HT-29 (cell line): ENCODE measurements at places on chromosomes 7 and 10. TPM values are rescaled to one million over a fixed set of nuclear protein-coding genes. Genes with fewer than 3 reads are reported as not detected.
A peak's percentile ranks its signal among the peaks of the same experiment; 100 is the strongest.

Gene FGL2
- total RNA-seq, result not detected in 2 replicates

Gene CDK14
- total RNA-seq, result 0.18 and 0.61 TPM in 2 replicates

Gene ANKRD22
- 6.2 and 7.2 TPM in 2 replicates for total RNA-seq

Gene ANKRD26
- total RNA-seq, result 1.8 and 2.4 TPM in 2 replicates

Gene DRGX
- total RNA-seq, result not detected in 2 replicates

Gene FAM24A
- not detected in 2 replicates for total RNA-seq

Gene ATRNL1
- not detected in 2 replicates for total RNA-seq

Gene ZNRF2
- total RNA-seq, result 37.5 and 38.5 TPM in 2 replicates

Gene PROSER2
- 56.9 and 58.8 TPM in 2 replicates for total RNA-seq

Gene FAM237B
- not detected in 2 replicates for total RNA-seq

DNA sequence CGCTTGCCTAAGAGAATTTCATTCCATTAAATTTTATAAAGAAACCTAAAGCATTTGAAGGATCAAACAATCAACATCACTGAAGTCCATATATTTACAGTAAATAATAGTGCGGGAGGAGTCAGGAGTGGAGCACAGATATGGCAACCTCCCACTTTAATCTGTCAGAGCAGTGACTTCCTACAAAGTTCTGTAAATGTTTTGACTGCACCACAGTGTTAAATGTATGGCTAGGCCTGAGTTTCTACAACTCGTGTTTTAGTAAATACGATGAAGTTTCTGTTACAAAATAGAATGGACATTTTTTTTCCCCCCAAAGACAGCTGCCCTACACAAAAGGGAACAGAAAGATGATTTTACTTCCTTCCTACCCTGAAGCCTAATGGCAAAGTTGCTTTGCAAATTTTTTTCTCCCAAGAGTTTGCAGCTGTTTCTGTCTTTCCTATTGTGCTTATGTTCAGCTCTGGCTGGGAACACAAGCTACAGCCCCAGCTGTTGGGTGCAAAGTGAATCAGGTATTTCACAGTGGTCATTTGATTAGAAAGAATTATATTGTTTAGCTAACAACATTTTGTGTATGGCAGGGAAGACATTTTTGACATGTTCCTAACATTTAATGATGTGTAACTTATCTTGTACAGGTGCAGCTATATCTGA, 62.1 kb downstream of the MET start:
- DNase-seq, result no peak

DNA sequence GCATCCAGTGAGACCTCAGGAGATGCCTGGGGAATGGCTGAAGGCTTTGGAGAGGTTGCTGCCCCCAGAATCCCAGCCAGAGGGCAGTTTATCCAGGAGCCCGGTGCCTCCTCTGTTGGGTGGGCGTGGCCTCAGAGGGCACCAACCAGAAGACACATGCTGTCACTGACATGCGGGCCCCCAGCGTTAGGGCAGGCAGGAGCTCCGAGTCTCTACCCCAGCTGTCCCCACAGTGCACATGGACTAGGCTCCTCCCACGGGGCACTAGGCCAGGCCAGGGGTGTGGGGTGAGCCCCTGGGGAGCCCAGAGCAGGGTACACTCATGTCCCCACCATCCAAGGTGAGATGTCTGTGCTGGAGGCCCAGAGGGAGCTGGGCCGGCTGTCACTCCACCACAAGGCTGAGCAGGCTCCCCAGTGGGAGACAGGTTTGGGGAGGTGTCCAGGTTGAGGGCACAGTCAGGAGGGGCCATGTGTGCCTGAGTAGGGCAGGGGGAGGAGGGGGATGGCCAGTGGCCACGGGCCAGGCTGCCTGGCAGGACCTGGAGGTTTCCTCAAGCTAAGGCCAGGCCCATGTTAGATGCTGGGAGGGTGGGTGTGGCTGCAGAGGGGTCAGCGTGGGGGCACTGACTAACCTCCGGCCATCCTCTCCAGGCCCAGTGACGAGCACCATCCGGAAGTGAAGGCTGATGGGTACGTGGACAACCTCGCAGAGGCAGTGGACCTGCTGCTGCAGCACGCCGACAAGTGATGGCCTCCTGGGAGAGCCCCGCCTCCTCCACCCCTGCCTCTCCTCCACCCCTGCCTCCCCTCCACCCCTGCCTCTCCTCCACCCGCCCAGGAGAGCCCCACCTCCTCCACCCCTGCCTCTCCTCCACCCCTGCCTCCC, 131.3 kb downstream of the FAM53B start:
- no peak for DNase-seq

- no peak for DNase-seq
Measured at GRCh38 chr7:97017192-97018125, 7.2 kb downstream of the DLX5 start.

- DNase-seq, result peak; percentile 97
Measured at GRCh38 chr7:70598976-70599375, 533.0 kb upstream of the GALNT17 start.

GRCh38 chr10:79382491-79382941, 35.2 kb downstream of the PPIF start:
- no peak for DNase-seq

DNA sequence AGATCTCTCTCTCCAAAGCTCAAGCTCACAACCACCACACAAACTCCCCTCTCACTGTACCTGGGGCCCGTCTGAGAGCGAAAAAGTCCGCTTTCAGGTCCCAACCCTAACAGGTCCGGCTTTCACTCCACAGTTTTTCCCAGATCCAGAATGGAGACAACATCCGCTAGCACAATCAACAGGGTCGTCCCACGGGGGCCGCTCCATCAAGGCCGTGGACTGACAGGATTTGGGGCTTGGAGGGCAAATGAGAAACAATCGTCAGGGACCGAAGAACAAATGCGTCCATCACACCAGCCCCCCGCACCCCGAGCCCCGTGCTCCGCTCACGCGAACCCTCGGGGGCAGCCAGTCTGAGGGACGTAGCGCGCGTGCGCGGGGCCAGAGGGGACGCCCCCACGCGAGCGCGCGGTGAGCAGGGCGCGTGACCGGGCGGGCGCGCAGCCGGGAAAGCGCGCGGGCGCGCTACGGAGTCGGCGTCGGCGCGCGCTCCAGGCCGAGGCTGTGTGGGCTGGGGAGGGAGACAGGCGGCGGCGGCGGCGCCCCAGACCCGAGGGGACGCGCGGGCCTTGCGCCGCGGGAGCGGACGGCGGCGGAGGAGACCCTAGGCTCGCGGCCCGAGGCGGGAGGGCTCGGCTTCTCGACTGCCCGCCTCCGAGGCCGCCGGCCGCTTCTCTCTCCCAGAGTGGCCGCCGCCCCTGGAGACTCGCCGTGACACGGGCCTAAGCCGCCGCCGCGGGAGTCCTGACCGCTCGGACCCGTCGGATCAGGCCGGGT, at the start of gene SLK:
Gene SLK, plus strand, starts transcription at position 470 of the 777 bp plus-strand sequence. CDS start 606 bp downstream, outside the sequence.
- DNase-seq, result peak; percentile 83

DNA sequence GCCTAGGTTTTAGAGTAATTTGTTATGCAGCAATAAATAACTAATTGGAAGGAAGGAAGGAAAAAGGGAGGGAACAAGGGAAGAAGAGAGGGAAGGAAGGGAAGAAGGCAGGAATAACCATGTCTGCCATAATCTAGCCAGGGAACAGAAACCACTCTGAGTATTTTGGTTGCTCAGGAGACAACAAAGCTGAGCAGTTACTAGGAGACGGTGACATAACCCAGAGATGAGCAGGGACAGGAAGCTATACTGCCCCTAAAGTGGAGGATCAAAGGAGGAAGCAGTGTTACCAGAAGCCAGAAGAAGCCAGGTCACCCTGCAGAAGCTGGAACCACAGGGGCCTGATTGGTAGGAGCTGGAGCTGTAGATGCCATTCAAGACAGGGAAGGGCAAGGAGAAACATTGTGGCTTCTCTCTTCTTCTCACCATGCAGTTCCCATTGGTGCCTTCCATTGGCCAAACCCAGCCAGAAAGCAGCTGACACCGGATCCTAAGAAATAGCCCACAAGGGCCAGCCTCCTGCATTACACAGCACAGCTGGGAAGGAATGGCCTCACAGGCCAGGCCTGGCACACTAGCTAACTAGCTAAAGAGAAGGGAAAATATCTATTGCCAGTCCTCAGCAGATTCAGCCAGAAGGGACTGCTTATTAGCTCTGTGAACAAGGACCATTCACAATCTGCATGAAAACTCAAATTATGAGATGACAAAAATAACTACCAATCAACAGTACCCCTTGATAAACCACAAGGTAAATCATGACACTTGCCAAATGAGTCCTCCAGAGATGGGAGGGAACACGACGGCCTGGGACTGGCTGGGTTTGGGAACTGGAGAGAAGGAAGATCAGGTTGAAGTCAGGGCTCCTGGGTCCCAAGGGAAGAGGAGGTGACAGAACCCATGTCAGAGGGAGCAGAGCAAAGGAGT, 184.5 kb upstream of the NFE2L3 start:
- DNase-seq, result no peak

DNA sequence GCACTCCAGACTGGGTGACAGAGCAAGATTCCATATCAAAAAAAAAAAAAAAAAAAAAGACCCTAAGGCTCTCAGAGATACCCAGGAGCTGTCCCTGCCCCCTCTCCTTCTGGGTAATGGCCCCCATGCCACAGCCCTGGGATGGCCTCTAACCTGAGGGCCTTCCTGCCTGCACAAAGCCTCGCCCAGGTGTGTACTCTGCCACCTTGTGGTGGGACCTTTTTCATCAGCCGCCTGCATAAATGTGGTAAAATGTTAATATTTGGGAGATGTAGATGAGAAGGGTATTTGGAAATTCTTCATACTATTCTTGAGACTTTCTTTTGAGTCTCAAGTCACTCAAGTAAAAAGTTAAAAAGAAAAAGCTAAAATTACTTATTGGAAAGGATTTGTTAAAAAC, 46.3 kb upstream of the RNF216 start:
- peak; percentile 27 for DNase-seq

GRCh38 chr10:89134963-89135362, 72.2 kb downstream of the CH25H start:
- no peak for DNase-seq

DNA sequence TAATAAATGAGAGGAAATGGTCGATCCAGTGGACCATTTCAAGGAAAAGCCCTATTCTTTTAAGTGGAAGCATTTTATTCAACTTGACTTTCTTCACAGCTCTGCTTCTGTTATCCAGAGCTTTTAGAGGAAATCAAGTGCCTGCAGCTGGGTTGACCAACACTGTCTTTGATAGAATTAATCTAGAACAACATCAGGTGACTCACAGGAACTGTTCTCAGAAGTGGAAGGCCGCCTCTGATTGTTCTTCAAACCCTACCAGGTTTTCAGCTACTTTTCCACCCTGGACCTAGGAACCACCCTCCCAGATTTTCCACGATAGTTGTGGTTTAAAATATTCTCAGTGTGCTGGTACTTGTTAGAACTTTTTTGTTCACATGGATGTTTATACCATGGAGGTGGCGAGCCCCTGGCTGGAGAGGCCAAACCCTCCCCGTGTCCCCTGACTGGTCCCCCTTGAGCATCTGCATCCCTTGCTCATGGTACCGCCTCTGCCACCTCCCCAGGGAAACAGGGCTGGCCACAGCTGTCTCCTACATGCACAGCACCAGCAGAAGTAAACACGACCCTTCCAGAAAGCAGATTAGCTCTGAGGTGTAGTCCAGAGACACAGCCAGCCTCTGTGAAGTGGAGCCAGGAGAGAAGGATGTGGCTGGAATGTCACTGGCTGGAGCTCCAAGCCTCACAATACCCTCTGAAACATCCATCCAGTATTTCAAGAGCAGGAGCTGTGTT, 293.3 kb downstream of the USP6NL start:
- DNase-seq, result no peak

DNA sequence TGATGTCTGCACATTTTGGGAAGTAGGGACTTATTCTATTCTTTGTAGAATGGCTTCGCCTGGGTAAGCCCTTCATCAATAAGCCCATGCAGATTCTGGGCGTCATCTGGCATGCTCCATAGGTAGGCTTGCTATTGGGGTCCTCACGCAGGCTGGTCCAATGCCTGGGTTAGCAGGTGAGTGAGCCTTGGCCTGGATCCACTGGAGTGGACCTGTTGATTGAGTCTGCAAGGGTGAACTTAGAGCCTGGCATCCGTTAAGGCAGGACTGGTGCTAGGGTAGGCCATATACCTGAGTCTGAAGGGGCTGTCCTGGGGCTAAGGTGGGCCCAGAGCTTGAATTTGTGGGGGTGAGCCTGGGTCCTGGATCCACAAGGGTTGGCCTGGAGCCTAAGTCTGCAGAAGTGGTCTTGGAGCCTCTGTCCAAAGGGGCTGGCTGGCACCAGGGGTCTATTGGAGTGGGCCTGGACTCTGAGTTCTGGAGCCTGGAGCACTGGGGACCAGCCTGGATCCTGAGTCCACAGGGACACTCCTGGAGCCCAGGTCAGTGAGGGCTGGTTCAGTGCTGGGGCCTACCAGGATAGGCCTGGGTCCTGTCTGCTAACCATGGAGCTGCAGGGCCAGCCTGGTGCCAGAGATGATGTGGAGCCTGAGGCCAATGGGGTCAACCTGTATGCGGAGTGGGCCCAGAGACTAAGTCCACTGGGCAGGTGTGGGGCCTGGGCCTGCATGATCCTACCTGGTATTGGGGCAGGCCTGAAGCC, 297.7 kb downstream of the PTPRN2 start:
- no peak for DNase-seq

- no peak for DNase-seq
Measured at GRCh38 chr7:111771638-111772037, 209.3 kb upstream of the IMMP2L start.

DNA sequence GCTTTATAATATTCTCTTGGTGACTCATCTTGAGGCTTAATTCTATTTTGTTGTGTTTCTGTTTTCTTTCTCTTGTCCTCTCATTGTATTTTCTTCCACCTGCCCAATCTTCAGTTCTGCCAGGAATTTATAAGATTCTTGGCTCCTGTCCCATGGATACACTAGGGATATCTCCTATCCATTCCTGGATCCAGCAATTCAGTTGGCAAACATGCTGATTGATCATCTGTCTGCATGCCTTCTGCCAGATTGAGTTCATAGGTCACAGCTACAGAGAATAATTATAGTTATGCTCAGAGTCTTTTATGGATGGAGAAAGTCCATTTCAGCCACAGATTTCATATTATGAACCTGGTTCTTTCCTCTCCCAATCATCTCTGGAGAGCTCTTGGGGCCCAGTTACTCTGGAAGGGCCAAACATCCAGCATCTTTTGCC, 140.4 kb upstream of the MAGI2 start:
- no peak for DNase-seq

DNA sequence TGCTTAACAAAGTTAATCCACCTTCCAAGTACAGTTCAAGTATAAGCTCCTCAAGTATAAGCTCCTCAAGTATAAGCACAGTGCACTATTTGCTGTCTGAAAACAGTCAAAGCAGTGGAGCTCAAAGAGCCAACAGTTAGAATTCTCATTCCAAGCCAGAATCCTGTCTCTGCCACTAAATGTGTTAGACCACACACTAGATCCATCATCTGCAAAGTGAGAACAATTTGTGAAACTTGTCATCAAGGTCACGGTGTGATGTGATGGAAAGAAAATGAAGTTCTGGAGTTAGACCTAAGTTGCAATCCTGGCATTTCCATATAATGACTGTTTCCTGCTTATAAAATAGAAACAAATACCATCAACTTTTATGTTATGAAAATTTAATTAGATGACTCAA, 602.5 kb downstream of the TNS3 start:
- no peak for DNase-seq

GRCh38 chr7:35355911-35356310, 102.0 kb upstream of the TBX20 start:
- DNase-seq, result no peak

DNA sequence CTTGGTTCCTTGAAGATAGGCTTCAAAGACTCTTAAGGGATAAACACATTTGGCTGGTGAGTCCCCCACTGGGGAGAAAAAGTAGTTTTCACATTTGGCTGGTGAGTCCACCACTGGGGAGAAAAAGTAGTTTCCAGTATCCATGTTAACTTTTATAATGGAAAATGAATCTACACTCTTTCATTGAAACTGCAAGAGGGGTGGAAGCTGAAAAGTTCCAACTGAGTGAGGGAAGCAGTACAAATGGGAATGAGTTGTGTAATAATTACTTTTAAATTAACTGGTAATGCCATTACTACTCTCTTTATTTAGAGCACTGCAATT, 153.9 kb downstream of the MLLT10 start:
- DNase-seq, result no peak
